ENCODE measurements at places on chromosomes 3 and 15. TPM values are rescaled to one million over a fixed set of nuclear protein-coding genes. Genes with fewer than 3 reads are reported as not detected.

The NAALADL2 gene
- total RNA-seq: not detected

The SKOR1 gene
- 0.64 TPM for total RNA-seq

DNA sequence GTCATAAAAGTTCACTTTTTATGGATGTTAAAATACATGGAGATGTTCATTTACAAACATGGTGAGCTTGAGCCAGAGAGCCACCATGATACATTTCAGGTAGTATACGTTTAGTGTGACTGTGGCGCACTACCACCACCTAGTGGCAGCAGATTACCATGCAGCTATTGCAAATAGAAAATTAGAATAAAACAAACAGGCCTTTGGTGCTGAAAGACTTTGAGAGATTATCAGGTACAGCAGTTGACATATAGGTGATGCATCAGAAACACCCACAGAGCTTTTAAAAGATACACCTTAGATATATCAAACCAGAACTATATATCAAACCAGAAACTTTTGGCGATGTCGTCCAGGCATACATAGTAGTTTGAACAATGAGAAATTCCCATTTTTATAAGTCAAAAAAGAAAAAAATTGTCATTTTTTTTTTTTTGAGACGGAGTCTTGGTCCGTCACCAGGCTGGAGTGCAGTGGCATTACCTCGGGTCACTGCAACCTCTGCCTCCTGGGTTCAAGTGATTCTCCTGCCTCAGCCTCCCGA lies 42.0 kb upstream of the ICE2 start:
- peak; percentile 51 for DNase-seq

The DNAH12 gene
- total RNA-seq: 0.22 TPM

DNA sequence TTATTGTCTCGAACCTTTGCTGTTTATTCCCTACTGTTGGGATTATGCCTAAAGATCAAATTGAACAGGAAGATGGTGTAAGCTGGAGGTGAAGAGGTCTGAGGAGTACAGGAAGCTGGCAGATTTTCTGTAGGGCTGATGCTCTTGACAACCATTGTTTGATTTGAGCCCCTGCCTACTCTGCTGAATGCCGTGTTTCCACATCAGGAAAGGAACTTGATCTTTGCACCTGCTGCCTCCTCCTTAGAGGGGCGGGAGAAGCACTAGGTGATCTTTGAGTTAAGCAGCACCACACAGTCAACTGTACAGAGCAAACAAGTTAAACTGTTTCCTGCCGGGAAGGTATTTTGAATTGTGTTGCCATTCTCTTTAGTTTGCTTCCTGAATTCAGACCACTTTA lies 364.6 kb upstream of the EPHA6 start:
- no peak for DNase-seq

The SEC61A1 gene
- total RNA-seq: 83.2 TPM

DNA sequence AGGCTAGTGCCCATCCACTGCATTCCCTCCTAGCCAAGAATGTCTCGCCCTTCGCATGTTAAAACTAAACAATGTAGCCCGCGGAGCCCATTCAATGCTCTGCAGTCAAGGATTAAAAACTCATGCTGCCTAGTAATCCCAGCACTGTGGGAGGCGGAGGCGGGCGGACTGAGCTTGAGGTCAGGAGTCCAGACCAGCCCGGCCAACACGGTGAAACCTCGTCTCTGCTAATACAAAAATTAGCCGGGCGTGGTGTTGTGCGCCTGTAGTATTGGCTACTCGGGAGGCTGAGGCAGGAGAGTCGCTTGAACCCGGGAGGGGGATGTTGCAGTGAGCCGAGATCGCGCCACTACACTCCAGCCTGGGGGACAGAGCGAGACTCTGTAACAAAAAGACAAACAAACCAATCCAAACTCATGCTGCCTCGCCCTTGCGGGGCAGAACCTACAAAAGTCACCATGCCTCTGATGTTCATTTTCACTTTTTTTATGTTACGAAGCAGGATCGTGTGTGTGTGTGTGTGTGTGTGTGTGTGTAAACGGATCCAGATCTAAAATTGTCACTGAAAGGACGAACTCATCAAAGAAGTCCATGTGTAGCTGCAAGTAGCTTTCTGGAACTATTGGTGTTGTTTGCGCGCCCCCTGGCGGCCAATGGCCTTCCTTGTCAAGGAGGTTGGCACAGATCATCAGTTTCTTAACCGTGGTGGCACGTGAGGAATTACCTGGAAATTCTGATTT lies 54.8 kb upstream of the SPESP1 start:
- DNase-seq: peak; percentile 84

- DNase-seq: no peak
Observed at GRCh38 chr3:56769116-56769707, 32.5 kb downstream of the ARHGEF3 start.

DNA sequence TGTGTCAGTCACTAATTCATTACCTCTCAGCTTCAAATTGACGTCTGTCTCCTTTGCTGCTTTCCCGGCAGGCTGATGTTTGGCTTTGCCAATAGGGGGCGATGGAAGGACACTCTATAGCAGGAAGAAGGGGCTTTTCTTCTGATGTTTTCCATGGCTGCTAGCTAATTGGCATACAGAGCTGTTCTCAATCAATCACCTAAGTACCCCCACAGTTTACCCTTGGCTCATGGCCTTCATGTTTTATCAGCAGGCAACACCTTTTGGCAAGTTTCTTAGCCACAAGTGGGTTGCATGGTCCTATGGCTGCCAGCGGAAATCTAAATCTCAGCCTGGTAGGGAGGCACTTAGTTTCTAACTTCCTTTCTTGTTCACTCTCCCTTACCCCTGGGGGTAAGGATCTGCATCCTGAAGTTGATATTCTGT lies 45.0 kb downstream of the ESYT3 start:
- DNase-seq: no peak

The KLHL6 gene
- total RNA-seq: 41.7 TPM

The SLC22A13 gene
- 0.51 TPM for total RNA-seq

The SH2D7 gene
- not detected for total RNA-seq

The KCNMB2 gene
- not detected for total RNA-seq

DNA sequence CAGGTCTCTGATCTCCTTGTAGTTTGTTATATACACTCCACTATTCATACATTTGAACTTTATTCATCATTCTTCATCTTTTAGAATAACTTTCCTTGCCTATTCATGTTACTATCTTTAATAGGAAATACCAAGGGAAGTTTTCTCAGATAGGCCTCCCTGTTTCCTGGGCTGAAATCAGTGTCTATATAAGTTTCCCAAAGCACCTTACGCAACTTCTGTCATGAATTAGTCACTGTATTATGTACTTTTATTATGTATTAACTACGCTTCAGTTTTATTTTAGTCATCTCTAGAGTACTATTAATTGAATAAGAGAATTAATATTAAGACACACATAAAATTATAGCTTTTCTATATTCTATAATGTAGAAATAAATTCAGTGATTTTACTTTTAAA lies 1481.5 kb downstream of the OTOL1 start:
- no peak for DNase-seq

DNA sequence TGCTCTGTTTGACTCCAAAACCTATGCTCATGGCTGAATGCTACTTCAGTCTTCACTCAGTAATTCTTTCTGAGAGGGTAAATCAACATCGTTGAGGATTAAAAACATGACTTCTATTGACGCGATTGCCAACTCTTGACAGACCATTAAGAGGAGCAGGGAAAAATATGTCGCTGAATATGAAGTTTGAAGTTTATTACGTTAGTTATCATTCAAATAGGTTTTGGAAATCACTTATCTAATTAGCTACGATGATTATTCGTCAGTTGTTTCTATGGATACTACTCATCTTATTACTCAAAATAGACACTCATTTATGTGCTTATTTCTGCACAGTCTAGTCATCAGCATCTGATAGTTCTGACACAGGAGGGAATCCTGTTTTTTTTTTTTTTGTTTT lies 279.2 kb upstream of the TBL1XR1 start:
- DNase-seq: no peak

DNA sequence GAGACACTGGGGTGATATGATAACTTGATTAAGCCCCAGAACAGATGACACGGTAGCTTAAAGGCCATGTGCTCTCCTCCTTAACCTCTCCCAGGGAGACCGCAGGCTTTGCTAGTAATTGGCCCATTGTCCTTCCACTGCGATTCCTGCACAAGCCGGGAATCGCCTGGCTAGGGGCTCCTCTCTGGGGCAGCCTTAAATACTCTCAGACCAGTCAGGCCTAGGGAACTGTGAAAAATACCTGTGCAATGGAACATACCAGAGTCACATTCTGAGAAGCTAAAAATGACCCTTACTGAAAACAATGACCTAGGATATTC lies 56.3 kb downstream of the CPN2 start:
- no peak for DNase-seq

DNA sequence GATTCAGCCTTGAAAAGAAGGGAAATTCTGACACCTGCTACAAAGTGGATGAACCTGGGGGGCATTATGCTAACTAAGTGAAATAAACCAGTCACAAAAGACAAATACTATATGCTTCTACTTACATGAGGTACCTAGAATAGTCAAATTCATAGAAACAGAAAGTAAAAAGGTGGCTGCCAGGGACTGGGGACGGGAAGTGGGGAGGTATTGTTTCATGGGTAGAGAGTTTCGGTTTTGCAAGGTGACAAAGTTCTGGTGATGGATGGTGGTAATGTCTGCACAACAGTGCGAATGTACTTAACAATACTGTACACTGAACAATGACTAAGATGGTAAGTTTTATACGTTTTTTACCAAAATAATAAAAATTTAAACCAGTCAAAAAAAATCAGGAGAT lies 4.8 kb downstream of the IDH2 start:
- no peak for DNase-seq

The TMCO5A gene
- total RNA-seq: not detected

GRCh38 chr3:52879090-52879489 lies 18.3 kb downstream of the STIMATE start:
- no peak for DNase-seq

The TRIM42 gene
- total RNA-seq: not detected

The NR2E3 gene
- total RNA-seq: not detected

The UBAP1L gene
- total RNA-seq: 9.6 TPM

The SIDT1 gene
- 44.9 TPM for total RNA-seq

The SEMA3F gene
- not detected for total RNA-seq

GRCh38 chr3:81554801-81555200 lies 206.6 kb downstream of the GBE1 start:
- DNase-seq: no peak

DNA sequence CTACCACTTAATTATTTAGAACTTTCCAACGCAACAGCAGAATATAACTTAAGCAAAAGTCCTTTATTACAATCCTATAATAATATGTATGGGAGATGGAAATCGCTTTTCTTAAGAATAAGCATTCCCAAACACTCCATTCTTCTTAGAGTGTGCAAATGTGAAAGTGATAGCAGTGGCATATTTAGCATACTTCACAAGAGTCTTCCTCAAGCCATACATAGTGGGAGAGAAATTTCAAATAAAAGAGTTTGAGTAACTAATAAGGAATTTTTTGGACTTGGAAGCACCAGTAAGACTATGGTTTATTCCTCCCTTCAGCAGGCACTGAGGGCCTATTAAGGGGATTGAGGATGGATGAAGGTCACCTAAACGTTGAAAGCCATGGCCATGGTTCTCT lies 22.1 kb upstream of the BNC1 start:
- DNase-seq: no peak

DNA sequence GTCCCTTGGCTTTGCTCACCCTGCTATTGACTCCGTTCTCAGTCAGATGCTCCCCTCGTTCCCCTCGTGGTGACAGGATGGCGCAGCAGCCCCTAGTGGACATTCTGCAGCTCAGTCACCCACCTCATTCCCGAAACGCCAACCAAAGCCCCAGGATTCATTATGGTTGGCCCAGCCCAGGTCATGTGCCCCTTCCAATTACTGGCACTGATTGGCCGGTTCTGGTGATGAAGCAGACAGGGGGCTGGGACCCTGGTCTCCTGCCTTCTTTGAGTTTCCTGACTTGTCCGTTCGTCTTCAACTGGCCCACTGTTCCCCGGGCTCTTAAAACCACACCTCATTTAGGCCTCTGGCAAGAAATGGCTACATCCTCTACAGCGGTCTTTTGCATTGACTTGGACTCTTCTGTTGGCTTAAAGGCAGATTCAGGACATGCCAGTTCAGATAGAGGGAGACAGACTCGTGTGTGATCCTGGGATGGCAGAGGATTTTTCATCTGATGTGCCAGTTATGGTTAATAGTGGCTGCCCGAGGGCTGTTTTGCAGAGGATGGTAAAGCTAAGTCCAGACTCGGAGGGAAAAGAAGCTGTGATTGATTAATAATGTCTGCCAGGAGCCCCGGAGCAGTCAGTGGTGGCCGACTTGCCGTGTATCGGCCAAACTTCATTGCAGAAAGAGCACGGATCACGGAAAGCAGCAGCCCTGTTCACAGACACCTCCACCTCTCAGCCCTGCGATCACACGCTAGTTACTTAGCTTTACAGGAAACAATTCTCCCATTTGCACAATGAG lies 37.8 kb downstream of the LSM3 start:
- no peak for DNase-seq

GRCh38 chr3:195892105-195893043 lies 16.0 kb downstream of the TNK2 start:
- DNase-seq: no peak

- no peak for DNase-seq
Observed at GRCh38 chr3:127083778-127084397, 101.0 kb downstream of the PLXNA1 start.

The NEO1 gene
- 2.3 TPM for total RNA-seq

The MASP1 gene
- total RNA-seq: not detected

- DNase-seq: no peak
Observed at GRCh38 chr3:53834429-53835095, 11.7 kb downstream of the CHDH start.

The RTP1 gene
- not detected for total RNA-seq

GRCh38 chr15:90305932-90306331 lies 40.5 kb downstream of the NGRN start:
- DNase-seq: no peak

DNA sequence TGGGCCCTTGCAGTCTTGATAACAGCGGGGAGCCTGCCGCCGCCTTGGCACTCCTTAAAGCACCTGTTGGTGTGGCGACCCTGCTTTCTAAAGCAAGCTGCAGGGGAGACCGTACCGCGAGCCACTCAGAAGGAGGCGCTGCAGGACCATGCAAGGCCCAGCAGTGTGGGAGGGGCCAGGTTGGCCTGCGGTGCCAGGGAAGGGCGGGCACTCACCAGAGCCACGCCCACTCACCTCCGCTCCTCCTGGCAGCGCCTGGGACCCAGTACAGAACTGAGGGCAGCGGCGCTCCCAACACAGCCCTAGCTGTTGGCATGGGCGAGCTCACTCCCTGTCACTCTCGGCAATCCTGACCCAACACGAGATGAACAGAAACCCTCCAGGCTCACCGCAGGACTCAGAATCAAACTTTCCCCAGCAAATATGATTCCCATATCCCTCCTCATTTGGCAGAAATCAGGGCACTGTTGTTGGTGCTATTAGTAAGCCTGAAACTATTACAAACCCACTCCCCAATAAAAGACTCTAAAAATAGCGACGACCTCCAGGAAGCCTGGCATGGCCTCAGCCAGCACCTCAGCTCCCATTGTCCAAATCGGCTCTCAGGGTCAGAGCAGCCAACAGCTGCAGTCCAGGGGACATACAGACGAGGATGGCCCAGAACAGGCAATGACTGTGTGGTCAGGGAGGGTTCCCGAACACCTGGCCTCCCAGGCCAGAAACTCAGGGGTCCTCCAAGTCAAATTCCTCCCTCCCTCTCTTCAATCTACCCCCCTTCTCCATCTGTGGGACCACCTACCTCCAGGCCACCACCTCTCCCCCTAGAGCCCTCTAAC lies 77.2 kb downstream of the TBC1D2B start:
- DNase-seq: peak; percentile 60

Data from activated B cell treated with CpG ODN at 0.5 μM for 24 hours (primary cell).